Stimulated activated CD8-positive, alpha-beta memory T cell treated with anti-CD3 and anti-CD28 coated beads, Interleukin-4, amount 100 ng/mL, for 4 hours (primary cell): ENCODE measurements at places on chromosomes 3 and 15.

DNA sequence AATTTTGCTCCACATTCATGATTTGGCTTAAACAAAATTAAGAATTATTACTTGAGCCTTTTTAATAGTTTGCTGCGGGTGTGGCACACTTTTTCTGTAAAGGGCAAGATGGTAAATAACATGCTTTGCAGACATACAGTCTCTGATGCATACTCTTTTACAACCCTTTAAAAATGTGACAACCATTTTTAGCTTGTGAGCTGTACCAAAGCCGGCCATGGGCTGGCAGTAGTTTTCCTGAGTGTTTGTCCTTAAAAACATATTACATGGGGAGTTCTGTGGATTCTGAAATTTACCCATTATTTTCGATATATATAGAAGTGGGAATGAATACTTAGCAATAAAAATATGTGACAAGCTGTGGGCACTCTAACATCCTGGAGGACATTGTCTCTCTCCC lies 163.4 kb downstream of the FNDC3B start:
- no peak for DNase-seq

- no peak for DNase-seq
These were observed 11.0 kb upstream of the ANKRD28 start for GRCh38 chr3:15808679-15809310.

DNA sequence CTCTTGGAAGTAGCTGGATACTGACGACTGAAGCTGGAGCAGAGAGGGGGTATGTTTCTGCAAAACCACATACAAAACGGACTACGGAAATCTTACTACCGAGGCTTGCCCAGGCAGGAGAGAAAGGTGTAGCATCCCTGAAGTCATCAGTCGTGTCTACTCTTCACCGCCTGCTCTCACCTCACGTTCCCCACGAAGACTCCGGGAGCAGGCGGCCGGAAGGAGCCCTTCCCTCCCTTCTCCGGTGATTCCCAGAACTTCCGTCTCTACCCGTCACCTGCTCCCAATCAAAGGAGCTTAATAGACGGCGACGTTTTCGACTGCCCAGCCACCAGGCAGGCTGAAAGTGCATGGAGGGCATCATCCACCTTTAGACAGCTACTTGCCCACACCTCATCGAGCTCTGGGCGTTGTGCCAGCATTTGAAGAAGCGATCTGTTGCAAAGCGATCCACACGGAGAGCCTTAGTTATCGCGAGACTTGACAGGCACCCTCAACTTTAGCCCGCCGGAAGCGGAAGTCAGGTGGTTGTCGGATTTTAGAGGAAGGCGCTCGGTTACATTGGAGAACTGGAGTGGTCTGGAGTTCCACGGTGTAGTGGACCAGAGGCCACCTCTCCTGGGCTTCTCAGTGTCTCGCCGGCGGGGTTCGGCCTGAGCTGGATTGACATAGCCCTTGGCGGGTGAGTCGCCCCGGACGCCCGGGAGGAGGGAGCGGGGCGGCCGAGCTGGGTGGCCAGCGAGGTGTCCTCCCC lies at the start of gene RAMAC:
Gene RAMAC (plus strand): TSS at position 523 of the 754 bp plus-strand sequence. CDS start 2,809 bp downstream, outside the sequence.
- peak; percentile 82 for DNase-seq

- DNase-seq, result no peak
These were observed 265.3 kb downstream of the ERC2 start for GRCh38 chr3:56202997-56203396.

DNA sequence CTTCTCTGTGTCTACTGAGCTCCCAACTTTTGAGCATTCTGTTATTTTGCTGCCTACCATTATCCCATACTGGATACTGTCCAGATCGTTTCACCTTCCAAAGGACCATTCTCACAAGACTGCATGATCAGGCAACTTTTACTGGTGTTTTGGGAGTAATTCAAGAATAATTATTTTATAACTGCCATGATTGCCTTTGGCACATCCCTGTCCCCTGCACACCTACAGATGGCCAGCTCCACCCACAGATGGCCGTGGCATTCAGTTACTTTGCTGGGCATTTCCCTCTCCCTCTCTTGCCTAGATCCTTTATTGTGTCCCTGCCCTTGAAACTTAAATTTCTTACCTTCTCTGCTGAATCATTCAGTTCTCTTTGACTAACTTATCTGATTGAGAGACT lies 263.9 kb downstream of the DIPK2A start:
- DNase-seq, result no peak

GRCh38 chr3:134473868-134474546 lies 11.8 kb downstream of the ANAPC13 start:
- peak; percentile 25 for DNase-seq
